Stimulated activated CD8-positive, alpha-beta memory T cell treated with anti-CD3 and anti-CD28 coated beads, Interleukin-4, amount 100 ng/mL, for 4 hours (primary cell): ENCODE measurements at places on chromosomes 3 and 15.
A peak's percentile ranks its signal among the peaks of the same experiment; 100 is the strongest.

- no peak for DNase-seq
Observed at GRCh38 chr3:11717301-11717700, 73.6 kb upstream of the VGLL4 start.

DNA sequence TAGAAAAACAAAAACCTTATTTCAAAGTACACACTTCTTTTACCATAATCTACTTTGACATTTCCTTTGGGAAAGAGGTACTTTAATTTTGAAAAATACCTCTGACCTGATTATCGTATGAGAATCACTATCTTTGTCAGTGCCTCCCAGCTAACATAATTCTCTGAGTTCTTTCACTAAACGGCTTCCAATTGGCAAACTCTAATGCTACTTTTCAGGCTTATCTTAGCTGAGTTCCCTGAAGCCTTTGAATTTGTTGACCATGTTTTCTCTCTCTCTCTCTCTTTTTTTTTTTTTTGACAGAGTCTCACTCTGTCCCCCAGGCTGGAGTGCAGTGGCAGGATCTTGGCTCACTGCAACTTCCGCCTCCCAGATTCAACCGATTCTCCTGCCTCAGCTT is 312.8 kb downstream of the ZPLD1 start:
- DNase-seq: no peak

DNA sequence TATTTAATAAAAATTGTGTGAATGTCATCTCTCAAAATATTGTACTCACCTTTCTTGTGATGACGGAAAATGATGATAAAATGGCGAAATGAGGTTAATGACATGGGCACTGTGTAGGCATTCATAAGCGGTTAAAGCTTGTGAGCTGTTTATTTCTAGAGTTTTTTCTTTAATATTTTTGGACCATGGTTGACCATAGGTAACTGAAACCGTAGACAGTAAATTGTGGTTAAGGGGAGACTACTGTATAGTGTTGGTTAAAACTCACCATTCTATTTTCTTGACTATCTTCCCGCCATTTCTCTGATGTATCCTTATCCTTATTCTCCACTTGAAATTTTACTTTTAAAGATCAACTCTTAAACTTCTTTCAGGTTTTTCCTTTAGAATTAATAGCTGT is 14.5 kb downstream of the RNF111 start:
- DNase-seq: no peak

DNA sequence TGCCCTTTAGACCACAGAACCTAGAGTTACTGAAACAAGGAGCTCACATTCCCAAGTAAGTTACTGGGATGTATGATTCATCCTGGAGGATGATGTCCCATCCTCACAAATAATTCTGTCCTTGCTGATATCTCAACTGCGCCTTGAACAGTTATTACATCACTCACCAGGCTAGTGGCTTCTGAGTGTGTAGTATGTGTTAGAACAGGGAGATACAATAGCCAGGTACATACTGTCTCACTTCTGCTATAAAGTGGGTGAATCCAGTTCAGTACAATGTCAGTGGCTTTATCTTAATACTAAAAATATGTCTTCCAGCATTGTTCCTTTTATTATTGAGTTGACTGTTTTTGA is 483.2 kb upstream of the FRG2C start:
- DNase-seq: no peak

DNA sequence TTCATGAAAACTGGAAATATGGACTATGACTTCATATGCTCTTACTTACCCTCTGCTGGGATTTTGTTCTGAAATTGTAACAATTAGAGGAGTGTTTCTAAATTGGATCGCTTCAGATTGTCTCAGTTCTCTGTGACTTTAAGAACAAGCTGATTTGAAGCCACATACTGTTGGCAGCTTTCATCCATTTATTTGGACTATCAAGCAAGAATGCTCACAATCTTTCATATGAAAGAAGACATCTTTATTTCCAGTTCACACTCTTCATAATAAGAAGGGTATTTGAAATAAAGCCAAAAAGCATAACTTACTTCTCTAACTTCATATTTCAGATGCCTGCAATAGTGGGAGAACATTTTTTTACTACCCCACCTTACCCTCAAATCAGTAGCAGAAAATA is 491.6 kb upstream of the TPRG1 start:
- no peak for DNase-seq

GRCh38 chr3:181932039-181932438 is 220.3 kb downstream of the SOX2 start:
- no peak for DNase-seq

DNA sequence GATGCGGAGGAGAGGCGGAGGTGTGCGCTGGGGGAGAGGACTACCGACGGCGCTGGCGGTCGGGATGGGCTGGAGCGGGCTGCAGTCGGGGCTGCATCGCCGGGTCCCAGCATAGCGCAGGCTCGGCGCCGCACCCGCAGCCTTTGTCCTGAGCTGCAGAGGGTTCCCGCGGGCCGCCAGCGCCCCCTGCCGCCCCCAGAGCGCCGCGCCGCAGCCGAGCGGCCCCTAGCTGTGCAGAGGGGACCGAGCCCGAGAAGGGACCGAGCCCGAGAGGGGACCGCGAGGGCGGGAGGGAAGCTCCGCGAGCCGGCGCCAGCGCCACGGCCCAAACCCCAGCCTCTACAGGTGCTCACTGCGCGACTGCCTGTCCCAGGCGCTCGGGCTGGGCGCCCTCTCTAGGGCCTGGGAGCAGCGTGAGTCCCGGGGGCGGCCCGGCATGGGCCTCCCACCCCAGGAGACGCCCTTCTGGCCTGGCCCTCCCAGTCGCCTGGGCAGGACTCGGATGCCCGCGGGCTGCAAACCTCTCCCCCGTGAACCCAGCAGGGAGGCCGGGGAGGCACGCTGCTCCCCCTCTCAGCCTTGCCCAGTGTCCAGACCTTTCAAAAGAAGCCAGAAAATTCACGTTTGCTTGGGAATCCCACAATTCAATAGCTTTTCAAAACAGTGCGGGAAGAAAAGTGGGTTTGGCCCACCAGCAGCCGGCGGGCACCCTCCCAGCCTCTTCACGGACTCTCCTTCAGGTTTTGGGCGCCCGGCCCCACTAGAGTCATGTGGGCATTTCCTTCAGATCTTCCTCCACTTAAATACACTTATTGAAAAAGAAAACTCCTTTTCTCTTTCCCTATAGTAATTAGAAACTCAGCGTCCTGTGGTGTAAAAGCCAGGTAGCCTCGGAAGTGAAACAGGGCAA is 134.7 kb downstream of the TPRA1 start:
- DNase-seq: no peak

DNA sequence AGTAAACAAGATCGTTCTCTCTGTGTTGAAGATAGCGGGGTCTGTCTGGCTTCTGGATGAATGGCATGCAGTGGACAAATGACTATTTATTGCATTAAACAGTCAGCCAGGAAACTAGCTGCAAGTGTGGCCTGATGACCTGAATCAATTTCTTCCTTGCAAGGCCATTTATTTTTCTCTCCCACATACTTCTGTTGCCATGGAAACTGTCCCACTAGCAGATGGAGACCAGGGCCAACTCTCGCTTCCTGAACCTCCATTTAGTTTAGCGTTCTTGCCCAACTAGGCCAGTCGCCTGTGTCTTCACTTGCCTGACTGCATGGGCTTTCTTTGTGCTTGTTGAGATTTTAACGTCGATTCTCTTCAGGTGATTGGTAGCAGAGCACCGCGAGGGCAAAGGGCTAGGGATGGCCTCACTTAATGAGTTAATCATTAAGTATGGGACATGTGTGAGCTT is 27.6 kb downstream of the LMCD1 start:
- no peak for DNase-seq

GRCh38 chr3:124834723-124835718 is 52.1 kb downstream of the ITGB5 start:
- peak; percentile 9 for DNase-seq

GRCh38 chr15:36911322-36911944 is 188.9 kb downstream of the MEIS2 start:
- DNase-seq: no peak

GRCh38 chr3:113948015-113948917 is 453 bp downstream of the ZDHHC23 start:
- DNase-seq: no peak

- no peak for DNase-seq
Observed at GRCh38 chr3:105518806-105519418, 152.2 kb downstream of the ALCAM start.

GRCh38 chr15:59688423-59688781 is 718 bp downstream of the BNIP2 start:
- no peak for DNase-seq

- no peak for DNase-seq
Observed at GRCh38 chr3:61053781-61054496, 197.3 kb downstream of the FHIT start.

DNA sequence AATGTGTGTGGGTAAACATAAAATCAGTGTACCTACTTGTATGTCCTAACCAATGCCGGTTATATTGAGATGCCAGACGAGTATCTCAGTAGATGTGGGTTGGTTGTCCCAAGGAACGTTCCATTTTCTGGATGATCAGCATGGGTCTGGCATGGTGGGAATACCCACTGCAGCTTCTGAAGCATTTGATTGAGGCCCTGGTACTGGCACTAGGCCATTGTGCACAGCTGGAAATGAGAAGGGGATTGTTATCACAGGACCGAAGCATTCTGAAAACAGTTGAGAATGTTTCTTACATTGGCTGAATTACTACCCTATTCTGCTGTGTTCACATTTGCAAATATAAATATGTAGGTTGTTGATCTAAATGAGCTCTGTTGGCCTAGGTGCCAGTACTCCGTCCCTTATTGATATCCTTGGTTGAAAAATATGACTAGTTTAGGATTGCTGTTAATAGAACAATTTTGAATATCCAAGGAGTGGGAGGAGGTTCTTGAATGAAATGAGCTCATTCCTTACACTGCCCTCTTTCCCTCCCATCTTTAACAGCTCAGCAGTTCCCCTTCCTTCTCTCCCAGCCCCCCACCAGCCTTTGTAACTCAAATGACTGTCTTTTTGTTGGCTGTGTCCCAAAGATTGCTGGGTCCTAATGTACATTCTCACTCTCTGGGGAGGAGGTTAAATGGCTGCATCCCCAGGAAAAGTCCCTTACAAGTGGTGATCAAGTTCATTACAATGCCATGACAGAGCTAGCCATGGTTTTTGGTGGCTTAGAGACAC is 293.3 kb upstream of the TPM1 start:
- DNase-seq: no peak

- DNase-seq: no peak
Observed at GRCh38 chr3:157913741-157914150, 192.5 kb downstream of the SHOX2 start.

GRCh38 chr3:178585454-178585853 is 49.2 kb downstream of the KCNMB2 start:
- DNase-seq: no peak

GRCh38 chr3:49709852-49710251 is 9.6 kb downstream of the AMIGO3 start:
- no peak for DNase-seq

DNA sequence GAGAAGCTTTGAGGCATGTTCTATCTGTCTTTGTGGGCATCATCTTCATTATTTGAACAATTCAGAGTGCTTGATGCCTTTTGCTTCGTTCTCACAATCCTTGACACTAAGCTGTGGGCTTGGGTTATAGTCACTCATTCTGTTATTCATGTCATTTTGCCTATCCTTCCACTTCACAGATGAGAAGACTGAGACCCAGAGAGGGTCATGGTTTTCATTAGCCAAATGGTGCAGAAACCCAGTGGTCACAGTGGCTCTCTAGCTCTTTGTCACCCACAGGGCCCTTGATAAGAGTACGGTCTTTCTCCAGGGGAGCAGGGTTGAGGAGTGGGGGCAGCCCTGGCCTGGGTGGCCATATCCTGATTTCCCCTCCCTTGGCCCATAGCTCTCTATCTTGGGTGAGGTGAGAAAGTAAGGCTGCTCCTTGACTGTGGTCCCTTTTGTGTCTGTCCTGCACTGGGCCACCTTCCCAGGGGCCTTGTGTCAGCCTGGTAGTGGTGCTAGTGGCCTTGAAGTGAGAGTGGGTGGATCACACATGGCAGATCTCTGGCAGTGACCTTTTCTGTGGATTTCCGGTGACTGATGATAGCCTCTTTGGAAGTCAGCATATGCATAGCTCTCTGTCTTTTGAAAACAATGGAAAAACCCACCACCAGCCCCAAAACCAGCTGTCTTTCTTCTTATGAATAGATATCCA is 130.1 kb downstream of the IGF1R start:
- no peak for DNase-seq

DNA sequence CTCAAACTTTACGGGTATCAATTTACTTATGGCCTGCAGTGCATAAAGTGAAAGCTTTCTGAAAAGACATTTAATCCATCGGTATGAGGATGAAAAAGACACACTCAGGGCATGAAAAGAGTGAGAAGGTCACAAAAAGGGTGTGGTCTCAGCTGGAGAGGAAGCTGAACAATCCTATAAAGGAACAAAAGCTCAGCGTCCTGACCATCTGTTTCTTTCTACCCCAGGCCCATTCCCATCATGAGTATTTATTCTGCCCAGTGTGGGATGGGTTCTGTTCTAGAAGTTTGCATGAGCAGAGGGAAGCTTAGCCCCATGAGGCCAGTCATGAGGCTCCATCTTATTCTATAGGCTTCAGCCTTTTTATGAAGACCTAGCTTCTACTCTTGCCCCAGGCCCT is 144.6 kb downstream of the LPP start:
- no peak for DNase-seq

DNA sequence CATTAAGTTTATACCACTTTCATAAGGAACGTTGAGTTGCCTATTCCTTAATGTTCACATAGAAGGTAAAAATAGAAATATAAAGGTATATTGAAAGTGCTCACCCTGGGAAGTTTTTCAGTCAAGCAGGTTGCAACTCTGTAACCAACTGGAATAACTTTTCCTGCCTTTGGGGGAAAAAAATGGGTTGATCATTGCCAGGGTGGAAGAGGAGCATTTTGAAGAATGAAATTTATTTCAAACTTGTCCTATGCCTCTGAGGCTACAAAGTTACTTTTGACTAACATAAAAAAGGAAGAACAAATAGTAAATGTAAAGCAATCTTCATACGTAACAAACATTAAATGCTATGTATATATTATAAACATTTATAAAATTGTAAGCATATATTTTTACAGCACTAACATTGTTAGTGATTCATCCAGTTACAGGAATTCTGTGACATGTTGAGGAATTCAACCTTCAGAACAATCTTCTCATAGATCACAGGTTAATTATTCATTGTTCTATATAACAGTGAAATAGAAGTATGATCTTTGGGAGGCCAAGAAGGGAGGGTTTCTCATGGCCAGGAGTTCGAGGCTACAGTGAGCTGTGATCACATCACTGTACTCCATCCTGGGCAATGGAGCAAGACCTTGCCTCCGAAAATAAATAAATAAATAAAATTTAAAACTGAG is 13.5 kb downstream of the EFHB start:
- no peak for DNase-seq

DNA sequence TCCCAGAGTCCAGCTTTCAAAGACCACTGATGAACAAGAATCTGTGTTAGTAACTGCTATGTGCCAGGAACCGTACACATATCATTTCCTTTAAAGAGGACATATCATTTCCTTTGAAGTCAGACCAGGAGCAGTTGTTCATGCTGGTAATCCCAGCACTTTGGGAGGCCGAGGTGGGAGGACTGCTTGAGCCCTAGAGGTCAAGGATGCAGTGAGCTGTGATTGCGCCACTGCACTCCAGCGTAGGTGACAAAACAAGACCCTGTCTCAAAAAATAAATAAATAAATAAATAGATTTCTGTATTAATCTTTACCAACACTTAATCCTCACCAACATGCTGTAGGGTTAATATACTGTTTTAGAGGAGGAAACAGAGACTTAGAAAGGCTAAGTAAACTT is 23.9 kb upstream of the CDV3 start:
- no peak for DNase-seq

GRCh38 chr15:74327756-74328155 is 39.7 kb downstream of the CYP11A1 start:
- DNase-seq: no peak

- DNase-seq: no peak
Observed at GRCh38 chr3:174444391-174444790, 414.7 kb upstream of the NAALADL2 start.
